Daoy (cell line): ENCODE measurements at places on chromosomes 6 and 20. TPM values are rescaled to one million over a fixed set of nuclear protein-coding genes. Genes with fewer than 3 reads are reported as not detected.

GRCh38 chr6:155974811-155975323, 519.2 kb upstream of the NOX3 start:
- no peak for DNase-seq

DNA sequence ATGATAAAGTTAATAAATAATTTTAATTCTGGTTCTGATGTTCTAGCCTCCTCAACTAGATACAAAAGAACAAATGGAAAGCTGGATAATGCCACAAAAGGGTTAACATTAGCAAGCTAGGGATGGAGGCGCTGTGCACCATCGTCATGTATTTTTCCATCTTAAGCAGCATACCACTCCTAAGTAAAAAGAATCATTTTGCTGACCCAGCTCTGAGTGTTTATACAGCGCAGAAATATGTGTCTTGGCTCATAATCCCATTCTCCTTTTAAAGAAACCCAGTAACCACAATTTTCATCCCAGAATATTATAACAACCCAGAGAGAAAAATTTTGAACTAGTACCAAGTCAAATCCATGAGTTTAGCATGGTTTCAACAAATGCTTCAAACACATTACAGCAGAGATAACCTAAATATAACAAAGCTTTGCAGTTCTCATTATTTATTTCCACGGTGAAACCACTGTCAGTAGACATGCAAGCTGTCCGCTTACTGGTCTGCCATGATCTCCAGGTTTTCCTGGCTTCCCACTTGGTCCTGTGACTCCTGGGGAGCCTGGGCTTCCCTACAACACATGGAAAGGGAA, 111.1 kb downstream of the COL12A1 start:
- no peak for DNase-seq

GRCh38 chr6:149488815-149489214, 4.0 kb upstream of the ZC3H12D start:
- no peak for DNase-seq

GRCh38 chr6:166955865-166956443, 396 bp downstream of the RNASET2 start:
- peak; percentile 16 for DNase-seq

DNA sequence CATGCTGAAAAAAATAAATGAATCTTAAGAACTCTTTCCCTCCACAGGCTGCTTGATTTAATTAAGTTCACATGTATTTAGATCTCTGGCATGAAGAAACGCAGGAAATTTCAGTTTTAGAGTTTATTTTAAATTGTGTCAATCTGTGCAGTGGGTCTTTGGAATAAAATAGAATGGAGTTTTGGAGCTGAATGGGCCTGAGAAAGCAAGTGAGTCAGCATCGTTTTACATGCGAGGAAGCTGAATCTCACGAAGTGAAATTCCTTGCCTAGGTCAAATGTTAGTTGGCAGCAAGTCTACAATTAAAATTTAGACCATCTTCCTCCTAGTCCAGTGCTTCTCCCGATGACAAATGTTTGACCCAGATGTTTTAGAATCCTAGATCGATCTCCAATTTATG, 22.4 kb downstream of the MAP7 start:
- peak; percentile 7 for DNase-seq

GRCh38 chr6:36241728-36242127, 28.1 kb upstream of the PNPLA1 start:
- no peak for DNase-seq

DNA sequence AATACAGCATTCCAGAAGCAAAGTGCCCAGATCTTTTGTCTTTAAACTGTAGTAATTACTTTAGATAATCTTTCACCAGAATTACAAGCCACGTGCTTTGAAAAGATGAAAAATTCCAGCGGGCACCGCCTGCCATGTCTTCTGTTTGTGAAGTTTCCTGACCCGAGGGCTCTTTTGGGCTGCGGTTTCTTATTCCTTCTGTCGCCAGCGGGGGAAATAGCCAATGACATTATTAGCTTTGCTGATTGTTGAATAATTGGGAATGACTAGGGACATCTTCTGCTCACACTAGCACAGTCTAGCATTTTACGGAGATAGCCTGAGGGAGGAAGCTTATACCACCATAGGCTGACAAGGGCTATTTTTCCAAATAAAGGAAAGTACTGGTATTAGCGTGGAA, 124.7 kb downstream of the SAMD5 start:
- no peak for DNase-seq

- DNase-seq = no peak
These were observed 18.0 kb downstream of the KLHL31 start for GRCh38 chr6:53647462-53648094.

DNA sequence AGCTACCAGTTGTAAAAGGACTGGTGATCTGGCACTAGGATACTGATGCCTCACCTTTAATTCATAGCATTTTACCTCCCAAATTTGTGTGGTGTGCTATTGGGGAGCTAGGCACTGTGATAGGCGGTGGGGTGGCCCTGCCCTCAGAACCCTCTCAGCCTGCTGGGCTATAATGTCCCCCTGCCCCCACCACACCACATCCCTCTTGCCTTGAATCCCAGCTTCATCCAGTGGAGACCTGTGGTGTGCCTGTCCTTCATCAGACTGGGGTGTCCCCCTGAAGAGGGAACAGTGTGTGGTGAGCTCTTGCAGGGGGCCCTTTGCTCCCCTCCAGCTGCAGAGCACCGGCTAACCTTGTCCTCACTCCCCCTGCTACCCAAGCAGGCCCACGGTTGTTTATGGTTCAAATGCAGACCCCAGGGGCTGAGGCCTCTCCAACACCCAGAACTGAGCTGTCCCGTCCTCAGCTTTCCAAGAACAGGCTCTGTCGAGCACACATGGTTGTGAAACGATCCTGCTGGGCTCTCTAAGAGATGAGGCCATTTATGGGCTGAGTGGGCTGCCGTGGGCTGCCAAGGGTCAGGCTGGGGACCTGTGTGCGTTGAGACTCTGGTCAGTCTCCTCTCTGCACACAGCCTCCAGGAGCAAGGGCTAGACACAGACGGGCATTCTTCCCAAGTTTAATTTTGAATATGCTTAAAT, 26.9 kb upstream of the VEGFA start:
- no peak for DNase-seq

DNA sequence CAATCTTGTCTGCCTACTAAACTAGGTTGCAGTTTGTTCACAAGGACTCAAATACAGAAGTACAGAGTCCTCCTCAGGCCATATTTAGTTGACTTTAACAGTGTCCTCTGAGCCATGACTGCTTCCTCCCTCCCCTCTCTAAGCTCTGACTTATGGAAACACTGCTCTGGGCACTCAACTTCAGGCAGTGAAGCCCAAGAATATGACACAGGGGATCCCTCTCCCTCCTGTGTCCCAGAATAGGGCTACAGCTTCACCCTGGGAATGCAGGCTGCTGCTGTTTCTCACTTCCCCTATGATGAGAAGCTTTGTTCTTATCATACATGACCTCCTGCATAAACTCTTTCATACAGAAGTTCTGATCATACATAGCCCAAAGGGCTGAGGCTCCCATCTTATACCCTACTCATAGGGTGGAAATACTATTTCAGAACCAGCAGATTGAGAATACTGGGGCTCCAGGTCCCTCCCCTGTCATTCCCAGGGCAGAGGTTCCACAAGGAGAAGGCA, 97.3 kb upstream of the UST start:
- no peak for DNase-seq

DNA sequence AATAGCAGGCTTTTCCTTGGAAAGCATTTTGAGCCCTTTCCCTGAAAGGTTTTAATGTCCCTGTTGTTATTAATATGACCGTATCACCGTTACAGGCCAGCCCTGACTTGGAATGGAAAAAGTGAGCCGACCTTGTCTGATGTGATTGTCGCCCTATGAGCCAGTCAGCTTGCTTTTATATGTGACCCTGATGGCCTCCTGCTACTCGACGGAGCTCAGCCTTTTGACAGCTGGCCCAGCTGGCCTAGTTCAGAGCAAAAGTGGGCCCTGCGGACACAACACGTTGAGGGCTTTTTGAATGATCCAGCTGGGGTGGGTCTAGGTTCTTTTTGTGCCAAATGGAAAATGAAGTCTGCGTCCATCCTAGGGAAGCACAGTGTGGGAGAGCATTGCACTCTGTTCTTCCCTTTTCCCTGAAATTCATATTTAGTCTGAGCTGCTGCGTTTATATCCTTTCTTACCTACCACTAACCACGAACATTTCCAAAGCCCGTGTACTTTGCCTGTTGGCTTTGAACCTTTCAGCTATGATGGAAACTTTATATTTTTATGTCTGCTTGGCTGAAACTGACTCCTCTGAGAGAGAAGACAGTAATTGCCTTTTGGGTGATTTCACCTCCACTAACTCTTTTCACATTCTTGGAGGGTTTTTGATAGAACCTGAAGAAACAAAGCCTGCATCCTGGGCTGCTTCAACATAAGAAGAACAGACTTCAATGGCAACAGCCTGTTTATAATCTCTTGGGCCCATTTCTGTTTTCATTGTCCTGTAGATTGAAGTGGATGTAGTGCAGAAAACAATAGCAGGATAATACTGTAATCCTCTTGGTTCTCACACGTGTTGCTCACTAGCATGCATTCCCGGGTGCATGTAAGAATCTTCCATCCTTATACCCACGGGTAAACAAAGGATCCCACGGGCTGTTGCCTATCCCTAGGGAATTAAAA, 121.8 kb upstream of the HDGFL1 start:
- no peak for DNase-seq

Gene ZBTB12
- total RNA-seq = 7.5 and 9.8 TPM in 2 replicates

DNA sequence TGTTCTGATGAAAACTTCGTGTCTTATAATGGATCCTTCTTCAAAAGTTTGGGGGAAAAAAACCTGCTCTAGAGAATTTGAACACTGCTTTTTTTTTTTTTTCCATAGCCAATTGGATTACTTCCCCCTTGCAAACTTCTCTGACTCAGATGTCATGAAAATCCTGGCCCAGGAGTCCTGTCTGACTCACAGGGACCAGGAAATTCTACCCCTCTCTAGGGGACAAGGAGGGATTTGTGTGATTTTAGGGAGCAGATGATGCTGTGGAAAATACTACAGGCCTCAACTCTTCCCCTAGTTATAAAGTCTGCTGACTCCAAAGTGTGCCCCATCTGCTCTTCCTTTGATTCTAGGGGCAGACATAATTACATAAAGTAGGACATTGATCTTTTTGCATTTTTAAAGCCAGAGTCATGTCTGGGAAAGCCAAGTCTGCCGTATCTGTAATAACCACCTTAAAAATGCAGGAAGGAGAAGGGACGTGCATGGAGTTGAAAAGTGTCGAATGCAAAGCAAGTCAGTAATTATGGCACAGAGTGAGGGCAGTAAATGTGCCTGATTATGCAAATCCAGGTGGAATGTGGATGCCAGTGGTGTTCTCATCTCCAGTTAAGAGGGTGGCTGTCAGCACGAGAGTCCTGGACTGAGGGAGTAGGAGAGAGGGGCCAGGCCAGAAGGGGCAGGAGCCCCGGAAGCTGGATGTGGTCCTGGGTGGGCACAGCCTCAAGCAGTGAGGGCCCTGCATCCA, 144.3 kb upstream of the SULF2 start:
- DNase-seq = peak; percentile 79

- DNase-seq = no peak
These were observed 14.8 kb downstream of the DDX43 start for GRCh38 chr6:73409395-73409794.
